ENCODE measurements at places on chromosomes 16 and 17. TPM values are rescaled to one million over a fixed set of nuclear protein-coding genes. Genes with fewer than 3 reads are reported as not detected.

The RNF167 gene
- total RNA-seq = 56.3 TPM

The METRN gene
- 4.2 TPM for total RNA-seq

DNA sequence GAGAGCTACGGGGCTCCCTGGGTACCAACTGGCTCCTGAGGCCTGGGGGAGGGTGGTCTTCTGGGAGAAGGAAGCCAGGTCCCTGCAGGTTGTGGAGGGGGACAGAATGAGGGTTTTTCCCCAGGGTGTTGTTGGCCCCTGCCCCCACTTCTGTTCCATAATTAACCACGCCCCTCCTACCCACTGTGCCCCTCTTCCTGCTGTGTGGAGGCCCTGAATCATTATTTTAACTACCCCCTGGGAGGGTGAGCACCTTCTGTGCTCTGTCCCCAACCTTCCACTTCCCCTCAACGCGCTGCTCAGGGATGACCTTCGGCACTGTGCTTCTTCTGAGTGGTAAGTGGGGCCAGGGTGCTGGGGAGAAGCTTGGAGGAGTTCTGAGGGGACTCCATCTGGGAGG is at the start of gene ITGAD:
ITGAD (plus strand) TSS at position 280 of the 400 bp plus-strand sequence; CDS start at position 306, 26 bp downstream.
- no peak for DNase-seq

- DNase-seq = no peak
Observed at GRCh38 chr17:55577687-55578086, 66.4 kb upstream of the SMIM36 start.

DNA sequence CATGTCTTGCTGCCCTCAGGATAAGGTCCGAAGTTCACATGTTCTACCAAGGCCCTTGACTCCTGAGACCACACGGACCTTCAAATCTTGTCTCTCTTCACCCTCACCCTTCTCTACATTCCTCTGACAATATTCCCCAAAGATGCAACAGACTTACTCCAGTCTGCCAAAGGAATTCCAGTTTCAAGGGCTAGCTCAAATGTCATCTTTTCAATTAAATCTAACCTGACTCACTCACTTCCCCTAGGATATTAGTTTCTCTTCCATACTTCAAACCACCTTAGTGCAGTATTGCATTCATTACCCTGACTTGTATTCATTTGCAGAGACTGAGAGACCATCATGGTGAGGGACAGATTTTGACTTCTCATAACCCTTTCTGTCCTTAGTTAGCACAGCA is 59.6 kb upstream of the ADCY9 start:
- DNase-seq = no peak

GRCh38 chr17:81071761-81072741 is 37.1 kb downstream of the BAIAP2 start:
- DNase-seq = no peak
